ENCODE measurements at places on chromosomes 11 and 22.

GRCh38 chr22:24503137-24503842 is 8.2 kb downstream of the UPB1 start:
- peak; percentile 20 for DNase-seq

DNA sequence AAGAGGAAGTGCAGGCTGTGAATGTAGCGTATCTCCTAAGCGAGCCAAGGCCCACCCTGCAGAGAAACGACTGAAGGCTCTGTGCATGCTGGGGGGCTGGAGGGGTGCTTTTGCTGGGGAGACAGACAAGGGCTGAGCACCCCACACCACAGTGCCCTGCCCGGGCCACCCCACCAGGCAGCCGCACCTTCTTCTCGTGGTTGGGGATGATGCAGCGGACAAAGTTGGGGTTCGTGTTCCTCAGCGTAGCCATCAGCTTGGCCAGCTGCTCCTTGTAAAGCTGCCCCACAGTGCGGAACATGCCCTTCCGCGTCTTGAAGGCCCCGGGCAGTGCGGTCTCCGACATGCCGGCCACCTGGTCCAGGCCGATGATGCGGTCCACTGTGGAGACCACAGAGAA is 53.3 kb downstream of the APOL1 start:
- DNase-seq, result no peak

GRCh38 chr11:130846606-130847005 is 69.7 kb downstream of the SNX19 start:
- no peak for DNase-seq

DNA sequence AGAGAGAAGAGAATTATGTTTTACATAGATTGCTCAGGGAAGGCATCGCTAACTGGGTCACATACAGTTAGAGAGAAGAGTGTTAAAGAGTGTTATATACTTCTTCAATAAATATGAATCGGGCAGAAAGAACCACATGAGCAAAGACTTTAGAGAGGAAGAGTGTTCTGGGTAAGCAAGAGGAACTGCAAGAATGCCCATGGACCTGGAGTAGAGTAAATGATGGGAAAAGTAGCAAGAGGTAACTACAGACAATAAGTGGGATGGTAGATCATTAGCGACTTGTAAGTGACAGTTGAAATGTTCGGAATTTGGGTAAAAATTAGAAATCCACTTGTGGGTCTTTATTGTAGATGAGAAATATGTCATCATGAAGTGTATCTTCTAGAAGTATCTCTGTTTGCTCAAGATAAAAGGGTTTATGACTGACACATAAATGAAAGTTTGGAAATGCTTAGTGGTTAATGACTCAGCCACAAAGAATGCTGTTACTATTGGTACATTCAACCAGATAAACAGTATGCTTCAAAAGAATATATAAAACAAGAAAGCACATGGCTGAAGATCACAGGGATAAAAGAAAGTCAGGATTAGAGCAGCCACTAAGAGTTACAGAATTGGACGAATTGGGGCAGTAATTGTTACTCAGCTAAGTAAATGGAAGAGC is 229.3 kb downstream of the CASP12 start:
- no peak for DNase-seq

DNA sequence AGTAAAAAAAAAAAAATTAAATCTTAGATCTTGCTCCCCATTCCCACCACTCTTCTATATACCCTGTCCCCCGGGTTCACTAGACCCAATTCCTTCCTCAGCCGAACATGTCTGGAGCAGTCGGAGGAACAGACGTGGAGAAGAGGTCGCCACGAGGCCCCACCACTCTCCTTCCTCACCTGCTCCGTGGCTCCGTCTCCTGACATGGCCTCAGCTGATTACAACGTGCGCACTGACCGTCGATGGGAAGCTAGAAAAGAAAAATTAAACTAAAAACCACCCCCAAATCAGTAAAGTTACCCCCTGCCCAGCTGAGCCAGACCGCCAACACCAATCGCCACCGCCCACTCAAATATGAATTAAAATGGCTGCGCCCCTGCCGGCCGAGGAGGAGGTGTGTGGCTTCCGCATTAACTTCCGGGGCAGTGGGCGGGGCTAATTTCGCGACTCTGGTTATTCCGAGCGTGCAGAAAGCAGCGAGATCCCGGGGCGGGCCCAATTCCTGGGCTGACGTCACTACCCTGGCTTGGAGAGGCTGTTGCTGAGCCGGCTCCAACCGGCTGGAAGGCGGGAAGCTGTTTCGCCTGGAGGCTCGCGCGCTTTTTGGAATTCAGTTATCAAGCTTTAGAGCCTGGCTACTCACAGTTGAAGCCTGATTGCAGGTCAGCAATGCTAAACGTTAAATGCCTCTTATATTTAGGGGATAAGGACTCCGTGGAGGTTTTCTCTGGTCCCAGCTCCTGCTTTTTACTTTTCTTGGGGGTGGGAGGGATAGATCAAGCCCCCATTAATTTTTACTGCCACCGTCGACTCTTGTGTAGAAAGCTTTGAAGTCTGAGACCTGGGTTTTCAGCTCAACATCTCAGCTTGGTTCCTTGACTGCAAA is at the start of gene CSTF3:
TSS of gene CSTF3 (minus strand) at position 361 of the 886 bp plus-strand sequence. CDS start at position 206, 155 bp downstream.
- peak; percentile 93 for DNase-seq

DNA sequence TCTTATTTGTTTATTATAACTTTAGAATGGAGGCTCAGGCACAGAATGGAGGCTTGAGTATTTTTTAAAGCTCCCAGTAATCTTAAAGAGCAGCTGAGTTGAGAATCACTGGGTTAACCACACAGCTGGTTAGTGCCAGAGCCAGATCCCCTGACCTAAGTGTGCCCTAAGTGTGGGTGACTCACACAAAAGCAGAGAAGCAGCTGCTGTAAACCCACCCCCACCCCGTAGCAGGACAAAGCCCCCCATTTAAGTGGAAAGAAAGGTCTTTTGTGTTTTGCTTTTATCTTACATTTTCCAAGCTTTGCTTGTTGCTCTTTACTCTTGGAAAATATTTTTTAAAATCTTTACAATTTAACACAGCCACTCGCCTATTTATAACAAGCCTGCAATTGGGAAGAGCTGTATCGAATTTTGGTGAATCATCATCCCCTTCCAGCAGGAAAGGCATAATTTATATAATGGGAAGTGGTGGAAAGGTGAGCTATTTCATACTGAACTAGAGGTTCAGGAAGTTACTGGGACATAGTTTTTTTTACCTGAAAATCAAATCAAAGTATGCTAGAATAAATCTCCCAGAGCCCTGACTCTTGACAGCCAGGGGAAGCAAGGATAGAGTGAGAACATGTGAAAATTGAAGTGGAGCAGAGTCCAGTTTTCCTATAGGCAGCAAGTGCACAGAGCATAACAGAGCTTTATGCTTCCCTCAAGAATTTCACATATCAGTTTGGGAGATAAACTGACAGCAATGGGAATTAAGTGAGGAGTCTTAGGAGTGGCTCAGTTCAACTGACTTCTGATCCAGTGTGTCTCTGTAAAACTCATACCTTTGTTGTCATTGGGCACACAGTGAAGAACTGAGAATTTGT is 405.7 kb downstream of the AASDHPPT start:
- no peak for DNase-seq

GRCh38 chr11:61034111-61034510 is 62.6 kb downstream of the CD6 start:
- no peak for DNase-seq

- peak; percentile 61 for DNase-seq
These were observed 9.4 kb downstream of the EHD1 start for GRCh38 chr11:64868904-64869570.

DNA sequence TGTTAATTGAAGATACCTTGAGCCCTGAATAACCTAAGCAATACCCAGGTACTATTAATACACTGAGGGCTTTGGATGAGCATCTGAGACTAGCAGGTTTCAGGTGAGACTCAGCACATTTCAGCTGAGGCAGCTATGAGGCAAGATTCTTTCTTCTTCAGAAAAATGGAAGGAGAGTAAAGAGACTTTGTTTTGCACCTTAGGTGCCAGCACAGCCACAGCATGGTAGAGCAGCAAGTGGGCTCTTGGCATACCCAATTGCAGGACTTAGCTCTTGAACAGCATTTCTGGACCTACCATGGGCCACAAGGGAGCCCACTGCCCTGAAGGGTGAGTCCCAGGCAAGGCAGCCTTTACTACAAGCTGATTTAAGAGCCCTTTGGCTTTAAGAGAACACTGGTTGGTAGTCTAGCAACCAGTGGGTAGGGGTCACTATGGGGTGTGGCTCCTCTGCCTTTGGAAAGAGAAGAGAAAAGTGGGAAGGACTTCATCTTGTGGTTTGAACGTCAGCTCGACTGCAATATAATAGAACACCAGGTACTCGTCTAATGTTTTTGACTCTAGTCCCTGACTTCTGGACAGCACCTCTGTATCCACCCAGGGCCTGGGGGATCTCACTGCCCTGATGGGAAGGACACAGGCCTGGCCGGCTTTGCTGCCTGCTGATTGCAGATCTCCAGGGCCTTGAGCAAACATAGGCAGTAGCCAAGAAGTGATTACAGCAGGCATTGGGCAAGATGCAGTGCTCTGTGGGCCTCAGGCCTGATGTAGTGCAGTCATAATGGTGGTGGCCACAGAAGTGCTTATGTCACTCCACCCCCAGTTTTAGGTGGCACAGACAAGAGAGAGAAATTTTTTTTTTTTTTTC is 73.3 kb downstream of the GLYATL1 start:
- DNase-seq, result no peak

DNA sequence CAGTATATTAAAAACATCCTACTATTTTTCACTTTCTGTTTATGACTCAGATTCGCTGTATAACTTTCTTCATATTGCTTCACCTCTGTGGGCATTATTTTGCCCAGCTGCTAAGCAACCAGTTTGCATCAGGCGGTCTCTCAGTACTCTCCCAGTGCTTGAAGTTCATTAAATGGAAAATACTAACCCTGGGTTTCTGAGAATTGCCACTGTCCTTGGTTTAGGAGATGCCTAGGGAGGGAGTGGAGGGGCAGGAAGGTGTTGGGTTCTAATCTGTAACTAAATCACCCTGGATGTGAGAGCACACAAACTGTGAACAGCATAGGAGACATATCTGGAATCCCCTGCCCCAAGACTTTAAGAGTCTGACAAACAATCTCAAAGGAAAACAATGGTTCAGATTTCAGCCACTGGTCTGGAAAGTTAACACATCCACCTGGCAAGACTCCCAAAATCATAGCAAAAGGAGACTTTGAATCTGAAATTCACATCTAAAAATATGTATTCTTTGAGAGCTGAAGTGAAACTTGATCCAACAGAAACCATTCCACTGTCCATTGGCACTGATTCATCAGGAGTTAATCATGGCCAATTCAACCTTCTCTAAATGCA is 540.0 kb downstream of the SOX6 start:
- no peak for DNase-seq

DNA sequence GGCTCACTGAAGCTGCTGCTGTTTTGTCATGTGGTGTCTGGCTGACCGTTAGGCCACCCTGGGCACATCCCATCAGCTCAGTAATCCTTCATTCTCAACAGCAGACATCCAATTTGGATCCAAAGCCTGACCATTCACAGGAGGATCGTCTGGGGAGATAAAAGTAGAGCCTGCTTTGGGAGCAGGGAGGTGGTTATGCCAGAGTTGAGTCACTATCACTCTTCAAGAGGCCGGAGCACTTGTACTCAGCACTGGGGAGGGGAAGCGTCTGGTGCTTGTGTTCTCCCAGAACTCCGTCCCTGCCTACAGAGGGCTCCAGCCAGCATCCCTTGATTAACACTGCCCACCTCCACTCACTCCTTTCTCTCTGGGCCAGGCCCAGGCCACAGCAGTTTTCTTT is 382.6 kb downstream of the OPCML start:
- DNase-seq, result no peak

GRCh38 chr11:126405374-126405773 is 49.9 kb downstream of the ST3GAL4 start:
- no peak for DNase-seq

DNA sequence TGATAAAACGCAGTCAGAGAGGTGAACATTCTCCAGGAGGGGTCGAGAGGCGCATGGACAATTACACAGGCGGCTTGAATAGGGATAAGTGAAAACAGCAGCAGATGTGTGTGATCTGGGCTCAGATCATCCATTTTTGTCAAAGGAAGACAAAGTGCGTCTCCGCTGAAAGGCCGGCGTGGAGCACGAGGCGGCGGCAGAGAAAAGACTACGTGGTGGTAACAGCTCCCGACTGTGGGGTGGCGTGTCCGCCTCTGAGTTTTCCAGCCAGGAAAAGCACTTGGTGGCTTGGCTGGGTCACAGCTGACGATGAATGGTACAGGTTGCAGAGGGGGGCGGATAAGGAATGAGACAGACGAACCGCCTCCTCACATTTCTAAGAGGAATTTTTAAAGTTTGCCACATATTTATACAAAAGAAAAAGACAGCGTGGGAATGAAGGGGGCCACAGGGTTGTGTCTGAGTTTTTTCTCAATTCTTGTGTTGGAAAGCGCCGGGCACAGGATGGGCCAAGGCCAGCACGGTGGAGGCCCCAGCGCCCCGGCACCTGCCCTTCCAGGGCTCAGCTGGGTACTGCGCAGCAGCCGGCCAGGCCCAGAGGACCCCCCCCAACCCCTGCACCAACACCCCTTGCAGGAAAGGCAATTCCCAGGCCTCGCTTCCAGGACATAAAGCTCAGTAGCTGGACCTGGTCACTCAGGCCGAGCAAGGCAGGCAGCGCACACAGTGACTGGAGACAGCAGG is 80.4 kb downstream of the TRMU start:
- DNase-seq, result no peak

DNA sequence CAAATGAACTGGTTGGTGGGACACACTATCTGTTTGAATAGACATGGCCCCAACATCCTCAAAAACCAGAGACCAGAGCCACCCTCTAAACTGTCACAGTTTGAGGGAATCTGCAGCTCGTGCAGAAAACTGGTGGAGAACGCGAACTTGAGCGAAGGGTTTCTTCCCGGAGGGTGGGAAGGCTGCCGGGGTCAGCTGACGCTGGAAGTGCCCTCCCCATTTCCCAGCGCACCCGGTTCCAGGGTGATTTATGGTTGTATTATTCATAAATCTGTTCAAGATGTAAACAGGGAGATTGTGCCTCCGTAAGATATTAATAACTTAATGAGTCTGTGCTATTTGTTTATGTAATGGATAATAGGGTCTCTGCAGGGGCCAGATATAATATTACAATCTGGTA is 1396.7 kb downstream of the BRD1 start:
- DNase-seq, result no peak

DNA sequence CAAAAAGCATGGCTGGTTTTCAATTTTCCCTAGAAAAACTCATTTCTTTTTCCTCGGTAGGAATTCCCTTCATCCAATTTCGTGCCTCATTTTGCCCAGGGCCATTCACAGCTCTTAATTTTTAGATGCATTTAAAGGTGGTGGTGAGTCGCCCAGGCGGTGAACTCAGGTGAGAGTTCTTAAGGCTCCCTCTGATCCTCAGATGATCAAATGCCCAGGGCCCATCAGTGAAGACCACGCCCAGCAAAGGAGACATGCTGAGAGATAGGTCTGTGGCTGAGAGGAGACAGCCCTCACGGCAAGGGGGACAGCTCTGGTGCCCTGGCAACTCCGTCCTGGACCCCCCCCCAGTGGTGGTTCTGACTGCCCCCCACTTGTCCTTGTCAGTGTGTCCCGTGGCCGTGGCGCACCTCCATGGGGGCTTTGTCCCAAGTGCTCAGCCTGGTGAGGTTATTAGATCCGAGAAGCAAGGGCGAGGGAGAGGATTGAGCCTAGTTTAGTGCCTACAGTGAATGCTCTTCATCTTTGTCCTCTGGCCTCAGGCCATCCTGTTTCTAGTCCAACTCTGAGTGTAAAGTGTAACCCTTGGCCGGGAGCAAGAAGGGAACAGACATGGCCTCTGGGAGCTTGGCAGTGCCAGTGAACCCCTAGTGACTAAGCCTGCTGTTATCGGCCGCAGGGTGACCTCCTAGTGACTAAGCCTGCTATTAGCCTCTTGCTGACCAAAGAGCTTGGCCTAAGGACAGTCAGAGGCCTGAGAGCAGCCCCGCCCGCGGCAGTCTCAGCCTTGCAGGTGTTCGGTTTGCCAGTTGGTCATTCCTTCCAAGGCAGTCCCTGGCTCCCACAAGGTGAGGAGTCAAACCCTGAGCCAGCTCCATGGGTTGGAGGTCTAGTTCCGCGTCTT is 83.5 kb downstream of the CTTN start:
- DNase-seq, result no peak

Data from T-helper 22 cell (primary cell).